ENCODE measurements at places on chromosomes 6 and 20.

GRCh38 chr20:57108742-57109570 is 157.5 kb downstream of the BMP7 start:
- no peak for DNase-seq

GRCh38 chr6:105981002-105981887 is 104.9 kb upstream of the PRDM1 start:
- no peak for DNase-seq

DNA sequence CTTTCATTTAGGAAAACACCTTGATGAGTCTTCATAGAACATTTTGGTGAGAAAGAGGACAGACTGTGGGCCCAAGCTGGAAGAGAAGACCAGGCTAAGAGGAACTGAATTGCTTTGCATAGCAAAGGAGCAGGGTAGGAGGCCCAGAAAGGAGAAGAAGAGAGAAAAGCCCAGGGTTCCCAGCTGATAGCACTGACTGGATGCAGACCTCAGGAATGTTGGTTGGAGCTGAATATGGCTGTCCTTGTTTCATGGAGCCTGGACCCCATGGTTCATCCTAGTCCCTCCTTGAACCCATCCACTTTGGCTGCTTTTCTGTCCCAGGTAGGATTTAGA is 18.0 kb upstream of the ZFAND3 start:
- no peak for DNase-seq

GRCh38 chr20:24993337-24994185 is 1.0 kb upstream of the APMAP start:
- DNase-seq: no peak

DNA sequence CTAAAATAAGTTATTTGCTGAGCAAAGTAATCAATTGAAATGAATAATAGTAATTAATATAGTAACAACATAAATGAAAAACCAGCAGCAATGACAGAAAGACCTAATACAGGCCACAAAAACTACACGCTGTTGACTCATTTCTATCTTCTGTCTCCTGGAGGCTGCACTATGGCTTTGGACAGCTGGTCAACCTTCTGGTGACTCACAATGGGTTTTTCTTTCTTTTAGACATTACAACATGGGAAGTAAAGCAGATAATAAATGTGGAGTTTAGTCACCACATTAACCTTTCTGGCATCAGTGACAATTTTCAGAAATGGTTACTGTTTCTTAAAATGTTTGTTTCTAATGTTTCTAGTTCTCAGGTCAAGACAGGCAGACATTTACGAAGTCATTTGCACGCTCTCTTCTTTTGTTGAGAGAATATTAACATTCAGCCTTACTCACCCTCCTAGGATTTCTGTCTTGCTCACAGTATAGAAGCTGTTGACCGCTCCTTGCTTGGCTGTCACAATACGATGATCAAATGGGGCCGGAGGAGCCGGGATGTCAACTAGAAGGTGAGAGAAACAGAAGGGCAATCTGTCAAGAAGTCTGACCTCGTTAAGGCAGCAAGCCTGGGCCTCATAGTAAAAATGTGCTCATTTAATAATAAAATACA is 62.2 kb downstream of the MYLK4 start:
- DNase-seq: no peak

DNA sequence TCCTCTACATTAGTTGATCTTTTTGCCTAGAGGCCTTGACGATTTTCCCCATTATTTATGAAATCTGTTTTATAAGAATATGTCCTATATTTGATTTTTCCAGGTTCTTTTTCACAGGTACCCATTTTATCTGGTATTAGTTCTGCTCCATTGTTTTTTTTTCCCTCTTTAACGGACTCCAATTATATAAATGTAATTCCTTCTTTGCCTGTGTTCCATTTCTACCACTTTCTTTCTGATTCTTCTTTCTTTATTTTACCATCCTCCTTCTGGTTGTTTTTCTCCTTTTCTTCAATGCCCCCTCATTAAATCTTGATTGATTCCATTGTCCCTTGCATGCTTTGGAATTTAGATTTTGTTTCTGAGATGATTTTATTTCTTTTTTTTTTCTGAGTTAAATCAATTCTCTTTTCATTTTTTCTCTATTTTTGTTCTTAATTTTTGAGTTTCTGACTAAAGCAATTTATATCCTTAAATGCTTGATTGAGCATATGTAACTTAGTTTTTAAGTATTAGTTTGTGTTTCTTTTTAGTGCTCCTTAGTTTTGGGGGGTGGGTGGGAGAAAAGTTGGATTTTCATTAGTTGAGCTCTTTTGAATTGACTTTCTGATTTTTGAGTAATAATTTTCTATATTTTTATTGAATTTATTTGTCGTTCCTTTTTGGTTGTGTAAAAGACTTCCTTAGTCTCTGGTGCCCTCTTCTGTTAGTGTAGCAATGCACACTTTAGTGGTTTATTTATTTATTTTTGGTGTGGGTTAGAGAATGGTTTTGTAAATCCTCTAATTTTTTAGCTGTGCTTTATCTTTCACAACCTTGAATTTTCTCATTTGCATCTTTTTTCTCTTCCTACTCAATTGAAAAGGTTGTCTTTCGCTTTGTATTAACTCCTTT is 140.8 kb downstream of the FARS2 start:
- DNase-seq: no peak

- no peak for DNase-seq
These were observed 16.9 kb upstream of the RBBP8NL start for GRCh38 chr20:62444286-62444685.

- DNase-seq: no peak
These were observed 37.2 kb upstream of the RNF24 start for GRCh38 chr20:4052554-4052953.

DNA sequence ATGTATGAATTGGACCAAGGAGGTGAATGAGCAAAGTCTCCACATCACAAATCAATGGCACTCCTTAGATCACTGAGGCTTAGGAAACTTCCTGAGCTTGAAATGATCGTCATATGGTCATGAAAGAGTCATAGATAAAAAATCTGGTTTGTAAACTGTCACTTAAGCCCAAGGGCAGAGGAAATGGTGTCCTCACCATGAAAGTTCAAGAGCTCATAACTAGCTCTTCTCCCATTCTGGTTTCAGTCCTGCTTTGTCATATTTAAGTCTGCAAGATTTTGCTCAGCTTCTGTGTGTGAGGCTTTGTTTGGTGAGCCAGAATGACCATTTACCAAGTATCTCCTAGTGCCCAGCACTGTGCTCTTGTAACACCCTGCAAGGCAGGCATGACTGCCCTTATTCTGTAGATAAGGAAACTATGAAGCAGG is 60.5 kb downstream of the GJA10 start:
- DNase-seq: no peak

DNA sequence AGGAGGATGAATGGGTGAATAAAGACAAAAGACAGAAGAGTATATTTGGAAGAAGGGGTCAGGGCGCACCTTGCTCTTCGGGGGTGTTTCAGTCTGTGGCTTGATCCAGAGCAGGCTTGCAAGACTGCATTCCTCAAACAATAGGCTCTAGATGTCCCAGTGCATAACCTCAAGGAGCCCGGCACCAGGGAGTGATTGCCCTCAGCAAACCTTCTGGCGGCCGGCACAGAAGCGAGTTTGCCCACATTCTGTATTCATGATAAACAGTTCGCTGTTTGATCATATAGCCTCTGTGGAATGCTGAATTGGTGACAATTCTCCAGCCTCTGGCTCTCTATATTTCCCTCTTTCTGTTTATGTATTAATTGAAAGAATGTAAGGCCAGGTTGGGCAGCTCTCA is 29.7 kb upstream of the HLA-DRB5 start:
- DNase-seq: no peak

DNA sequence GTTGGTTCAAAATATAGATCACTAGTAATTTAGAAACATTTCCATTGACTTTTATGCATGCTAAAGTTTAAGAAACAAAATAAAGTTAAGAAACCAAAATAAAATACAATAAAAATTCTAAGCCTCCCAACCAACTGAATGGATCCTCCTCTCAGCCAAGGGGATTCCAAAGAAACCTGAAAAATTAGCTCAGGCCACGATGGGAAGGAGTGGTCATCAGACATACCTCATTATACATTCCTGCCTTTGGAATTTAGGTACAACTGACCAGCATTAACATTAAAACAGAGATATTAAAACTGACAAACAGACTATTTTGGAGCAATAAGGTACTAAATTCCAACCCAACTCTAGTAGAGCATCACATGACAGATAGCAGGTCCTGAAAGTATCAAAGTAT is 275.2 kb downstream of the PKHD1 start:
- no peak for DNase-seq

- no peak for DNase-seq
These were observed 29.2 kb downstream of the TAF11 start for GRCh38 chr6:34858681-34859080.

GRCh38 chr6:44315516-44315915 is 2.4 kb upstream of the AARS2 start:
- DNase-seq: no peak

DNA sequence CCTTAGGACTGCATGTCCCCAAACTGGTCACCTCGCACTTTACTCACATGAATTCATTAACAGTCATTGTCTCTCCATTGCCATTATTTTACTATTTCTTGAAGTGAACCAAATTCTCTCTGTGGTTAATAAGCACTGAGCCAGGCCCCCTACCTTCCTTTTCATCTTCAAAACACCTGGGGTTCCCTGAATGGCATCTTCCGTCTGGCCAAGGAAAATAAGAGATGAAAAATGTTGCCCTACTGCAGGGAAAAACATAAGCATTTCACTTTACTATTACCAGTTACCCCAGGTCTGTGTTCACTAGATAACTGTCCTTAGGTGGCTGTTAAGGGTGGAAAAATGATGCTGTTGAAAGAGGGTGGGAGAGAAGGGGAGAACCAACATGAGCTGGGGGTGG is 10.0 kb upstream of the NKX2-2 start:
- no peak for DNase-seq

DNA sequence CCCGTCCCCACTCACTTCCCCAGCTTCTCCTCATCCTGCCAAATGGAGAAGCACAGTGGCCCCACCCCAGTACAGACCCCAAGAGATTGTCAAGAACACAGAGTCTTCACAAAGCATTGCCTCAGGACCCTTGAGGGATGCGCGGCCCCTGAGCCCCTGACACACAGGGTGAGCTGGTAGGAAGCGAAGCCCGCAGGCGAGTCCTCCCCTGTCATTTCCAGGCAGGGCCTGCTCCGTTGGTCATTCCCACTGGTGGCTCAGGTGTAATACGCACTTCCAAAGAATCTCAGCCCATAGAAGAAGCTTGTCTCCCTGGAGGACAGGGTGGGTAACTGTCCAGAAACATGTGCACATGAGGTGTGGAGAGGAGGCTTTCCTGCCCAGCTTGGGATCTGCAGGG is 404.2 kb downstream of the THBS2 start:
- DNase-seq: no peak

DNA sequence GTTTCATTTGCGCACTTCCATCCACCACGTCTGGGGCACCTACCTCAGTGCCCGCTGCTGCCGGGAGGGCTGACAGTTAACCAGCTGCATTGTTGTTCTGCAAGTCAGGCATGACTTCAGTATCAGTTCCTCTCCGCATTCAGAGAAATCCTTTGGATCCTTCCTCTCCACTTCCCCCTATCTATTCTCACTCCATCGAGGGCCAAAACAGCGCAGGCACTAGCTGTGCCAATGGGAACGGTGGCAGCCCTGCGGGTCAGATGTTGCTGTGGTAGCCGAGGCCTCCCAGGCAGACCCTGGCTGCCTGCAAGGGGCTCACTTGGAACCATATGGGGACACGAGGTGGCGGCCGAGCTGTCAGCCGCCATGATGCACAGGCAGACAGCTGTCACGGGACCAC is 64.2 kb upstream of the INSM1 start:
- DNase-seq: no peak

DNA sequence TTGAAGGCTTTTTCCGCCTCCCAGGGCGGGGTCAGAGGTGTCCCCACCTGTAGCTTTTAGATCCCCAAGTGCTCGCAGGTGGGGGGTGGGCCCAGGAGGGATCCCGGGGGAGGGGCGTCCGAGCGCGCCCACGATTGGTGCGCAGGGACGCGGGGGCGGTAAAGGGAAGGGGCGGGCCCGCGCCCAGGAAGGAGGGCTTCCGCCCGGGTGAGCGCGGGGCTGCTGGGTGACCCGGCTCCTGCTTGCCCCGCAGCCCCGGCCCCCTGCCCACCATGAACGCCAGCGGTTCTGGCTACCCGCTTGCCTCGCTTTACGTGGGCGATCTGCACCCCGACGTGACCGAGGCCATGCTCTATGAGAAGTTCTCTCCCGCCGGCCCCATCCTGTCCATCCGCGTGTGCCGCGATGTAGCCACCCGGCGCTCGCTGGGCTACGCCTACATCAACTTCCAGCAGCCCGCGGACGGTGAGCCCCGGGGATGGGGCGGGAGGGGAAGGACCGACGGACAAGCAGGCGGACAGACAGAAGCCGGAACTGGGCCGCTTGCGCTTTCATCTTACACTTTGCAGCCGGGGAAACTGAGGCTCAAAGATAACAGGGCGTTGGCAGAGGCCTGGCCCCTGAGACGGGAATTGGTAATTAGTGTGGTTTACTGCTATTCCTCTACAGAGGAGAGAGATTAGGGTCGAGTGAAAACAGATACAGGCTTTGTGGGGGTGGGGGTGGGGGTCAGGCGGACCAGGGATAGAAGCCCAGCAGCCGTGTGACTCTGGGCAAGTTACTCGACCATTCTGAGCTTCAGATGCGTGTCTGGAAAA is at the start of gene PABPC1L:
PABPC1L (plus strand) TSS at position 189 of the 818 bp plus-strand sequence; CDS start at position 273, 84 bp downstream.
- DNase-seq: no peak

DNA sequence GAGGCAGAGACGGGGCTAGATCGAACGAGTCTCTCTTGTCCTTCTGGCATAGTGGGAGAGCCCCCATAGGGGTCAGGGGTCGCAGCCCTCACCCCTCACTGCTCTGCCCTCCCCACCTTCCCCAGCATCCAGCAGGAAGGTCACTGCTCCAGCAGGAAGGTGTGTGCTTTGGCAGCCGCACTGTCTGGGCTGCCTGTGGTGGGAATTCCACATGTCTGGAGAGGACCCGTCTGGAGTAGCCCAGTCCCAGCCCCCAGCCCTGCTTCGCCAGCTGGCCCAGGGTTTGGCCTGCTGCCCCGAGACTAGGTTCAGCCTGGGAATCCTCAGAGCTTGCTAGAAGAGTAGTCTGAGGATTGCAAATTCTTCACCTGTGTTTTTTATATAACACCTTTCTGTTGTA is 2.5 kb upstream of the R3HDML start:
- no peak for DNase-seq

Data from esophagus squamous epithelium (tissue), 5 donors.